ENCODE measurements at places on chromosomes 12 and 14.

GRCh38 chr12:50085615-50086072 is 502 bp downstream of the SMARCD1 start:
- no peak for DNase-seq

- DNase-seq, result no peak
These were observed 32.1 kb downstream of the DMAC2L start for GRCh38 chr14:50344116-50344775.

DNA sequence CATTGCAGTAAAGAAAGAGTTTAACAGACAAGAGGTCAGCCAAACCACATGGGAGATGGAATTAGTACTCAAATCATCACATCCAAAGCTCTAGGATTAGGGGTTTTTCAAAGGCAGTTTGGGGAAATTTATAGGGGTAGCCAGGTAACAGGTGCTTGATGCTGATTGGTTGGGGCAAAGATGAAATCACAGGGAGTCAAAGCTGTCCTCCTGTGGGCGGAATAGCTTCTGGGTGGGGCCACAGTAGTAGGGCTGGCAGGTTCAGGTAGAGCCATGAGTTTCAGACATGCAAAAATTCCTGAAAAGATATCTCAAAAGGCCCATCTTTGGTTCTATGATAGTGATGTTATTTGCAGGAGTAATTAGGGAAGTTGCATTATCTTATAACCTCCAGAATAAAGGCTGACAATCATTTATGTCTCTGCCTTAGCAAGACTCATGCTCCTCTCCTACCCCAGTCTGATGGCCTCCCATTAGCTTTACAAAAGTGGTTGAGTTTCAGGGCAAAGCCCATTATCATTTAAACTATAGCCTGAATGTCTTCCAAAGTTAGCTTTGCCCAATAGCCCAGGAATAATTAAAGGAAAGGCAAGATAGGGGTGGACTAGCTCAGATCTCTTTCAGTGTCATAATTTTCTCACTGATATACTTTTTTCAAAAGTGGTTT is 42.1 kb upstream of the CNTN1 start:
- peak; percentile 3 for DNase-seq

- no peak for DNase-seq
These were observed 81.8 kb upstream of the STAC3 start for GRCh38 chr12:57332646-57333312.

DNA sequence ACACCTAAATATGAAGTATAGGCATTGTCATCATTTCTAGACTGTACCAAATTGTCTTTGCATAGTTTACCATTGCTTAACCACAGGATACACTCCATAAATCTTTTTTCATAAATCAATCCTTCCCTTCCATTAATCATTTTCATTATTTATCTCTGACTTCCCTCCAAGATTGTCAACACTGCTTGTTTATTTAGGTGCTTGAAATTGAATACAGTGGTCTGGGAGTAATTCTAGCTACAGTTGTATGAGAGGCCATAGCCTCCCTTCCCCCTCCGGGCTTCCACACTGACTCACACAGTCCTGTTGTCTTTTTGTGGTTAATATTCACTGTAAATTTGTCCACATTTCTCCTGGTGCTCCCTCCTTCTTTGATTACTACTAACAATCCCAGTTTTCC is 114.2 kb upstream of the ARID2 start:
- no peak for DNase-seq

DNA sequence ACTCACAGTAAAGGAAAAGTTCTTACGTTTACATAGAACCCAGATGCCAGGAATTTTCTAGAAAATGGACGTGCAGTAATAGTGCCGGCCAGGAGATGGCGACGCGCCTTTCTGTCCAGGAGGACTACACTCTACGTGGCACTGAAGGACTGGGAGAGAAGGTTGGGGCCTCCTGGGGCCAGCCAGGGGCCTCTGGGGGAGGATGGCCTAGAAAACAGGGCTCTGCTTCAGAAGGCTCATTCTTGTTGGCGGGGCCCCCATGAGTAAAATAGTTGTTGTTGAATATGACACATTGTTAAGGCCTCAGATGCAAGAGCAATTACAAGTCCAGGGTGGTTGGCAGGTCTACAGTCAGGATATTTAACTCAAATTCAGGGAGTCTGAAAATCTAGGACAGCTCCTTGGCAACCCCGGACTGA is 120.1 kb upstream of the MAX start:
- DNase-seq, result peak; percentile 67

- DNase-seq, result peak; percentile 84
These were observed 206.6 kb downstream of the MON2 start for GRCh38 chr12:62673028-62673815.

GRCh38 chr12:102182635-102183034 is 15.0 kb downstream of the PMCH start:
- no peak for DNase-seq

GRCh38 chr14:39860596-39861228 is 428.5 kb upstream of the FBXO33 start:
- no peak for DNase-seq

DNA sequence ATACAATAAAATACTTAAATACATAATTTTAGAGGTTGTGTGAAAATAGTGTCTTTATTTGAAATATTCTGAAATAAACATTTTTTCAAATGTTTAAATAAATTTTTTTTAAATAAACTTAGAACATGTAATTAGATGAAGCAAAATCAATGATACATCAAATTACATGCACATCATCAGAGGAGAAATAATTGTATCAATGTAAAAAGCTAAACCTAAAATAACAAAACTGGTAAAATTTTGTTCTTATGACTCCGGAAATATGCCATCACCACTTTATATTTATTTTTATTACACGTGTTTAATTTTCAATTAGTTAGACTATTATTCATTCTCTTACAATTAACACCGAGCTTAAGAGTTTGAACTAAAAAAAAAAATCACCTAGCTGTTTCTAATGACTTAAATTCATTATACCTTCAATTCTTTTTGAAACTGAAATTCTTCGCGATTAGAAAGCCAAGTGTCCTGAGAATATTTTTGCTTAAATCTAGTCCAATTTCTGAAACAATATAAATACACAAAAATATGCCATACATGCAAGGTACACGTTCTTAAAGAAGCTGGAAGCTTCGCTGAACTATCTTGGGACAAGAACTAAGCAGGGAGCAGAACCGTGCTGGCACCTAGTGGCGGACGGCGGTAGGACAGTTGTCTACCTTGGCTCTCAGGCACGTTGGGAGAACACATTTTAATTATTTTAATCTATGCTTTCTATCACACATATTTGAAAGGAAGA is 230.5 kb downstream of the SLC25A21 start:
- peak; percentile 76 for DNase-seq

DNA sequence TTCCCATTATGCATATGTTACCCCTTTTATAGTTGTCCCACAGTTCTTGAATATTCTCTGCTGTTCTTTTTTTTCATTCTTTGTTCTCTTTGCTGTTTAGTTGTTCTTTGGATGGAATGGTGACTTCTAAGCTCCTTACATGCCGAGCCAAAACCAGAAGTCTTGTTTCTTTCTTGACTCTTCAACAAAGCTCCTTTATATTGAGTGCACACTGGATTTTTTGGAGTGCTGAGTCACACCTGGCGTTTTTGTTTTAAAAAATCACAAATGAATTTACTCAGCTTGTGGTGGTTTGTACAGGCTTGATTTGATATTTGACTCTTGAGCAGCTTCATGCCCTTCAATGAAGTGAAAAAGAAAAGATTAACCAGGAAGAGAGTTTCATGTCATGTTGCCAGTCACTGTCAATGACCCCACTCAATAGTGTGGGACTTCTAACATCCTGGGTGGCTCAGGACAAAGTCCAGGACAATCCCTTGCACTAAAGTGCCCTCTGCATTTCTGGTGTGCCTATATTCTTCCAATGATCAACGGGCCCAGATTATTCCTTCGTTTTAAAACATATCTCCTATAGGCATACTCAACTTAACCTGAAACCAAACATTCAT is 112.4 kb upstream of the SLC38A4 start:
- DNase-seq, result no peak

DNA sequence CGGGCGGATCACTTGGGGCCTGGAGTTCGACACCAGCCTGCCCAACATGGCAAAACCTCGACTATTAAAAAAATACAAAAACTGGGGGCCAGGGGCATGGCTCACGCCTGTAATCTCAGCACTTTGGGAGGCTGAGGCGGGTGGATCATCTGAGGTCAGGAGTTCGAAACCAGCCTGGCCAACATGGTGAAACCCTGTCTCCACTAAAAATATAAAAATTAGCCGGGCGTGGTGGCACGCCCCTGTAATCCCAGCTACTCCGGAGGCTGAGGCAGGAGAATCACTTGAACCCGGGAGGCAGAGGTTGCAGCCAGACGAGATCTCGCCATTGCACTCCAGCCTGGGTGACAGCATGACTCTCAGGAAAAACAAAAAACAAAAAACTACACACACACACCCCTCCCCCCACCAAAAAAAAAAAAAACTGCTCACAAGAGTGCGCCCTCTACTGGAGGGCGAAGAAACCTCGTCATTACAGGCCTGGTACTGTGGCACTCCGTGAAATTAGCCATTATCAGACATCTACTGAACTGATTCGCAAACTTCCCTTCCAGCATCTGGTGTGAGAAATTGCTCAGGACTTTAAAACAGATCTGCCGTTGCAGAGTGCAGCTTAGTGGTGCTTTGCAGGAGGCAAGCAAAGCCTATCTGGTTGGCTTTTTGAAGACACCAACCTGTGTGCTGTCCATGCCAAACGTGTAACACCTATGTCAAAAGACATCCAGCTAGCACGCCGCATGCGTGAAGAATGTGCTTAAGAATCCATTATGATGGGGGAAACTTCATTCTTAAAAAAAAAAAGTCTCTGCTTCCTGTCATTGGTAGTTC is 7.7 kb downstream of the PPP1R3E start:
- peak; percentile 85 for DNase-seq

GRCh38 chr14:72553656-72554055 is 340.2 kb downstream of the DPF3 start:
- DNase-seq, result no peak

DNA sequence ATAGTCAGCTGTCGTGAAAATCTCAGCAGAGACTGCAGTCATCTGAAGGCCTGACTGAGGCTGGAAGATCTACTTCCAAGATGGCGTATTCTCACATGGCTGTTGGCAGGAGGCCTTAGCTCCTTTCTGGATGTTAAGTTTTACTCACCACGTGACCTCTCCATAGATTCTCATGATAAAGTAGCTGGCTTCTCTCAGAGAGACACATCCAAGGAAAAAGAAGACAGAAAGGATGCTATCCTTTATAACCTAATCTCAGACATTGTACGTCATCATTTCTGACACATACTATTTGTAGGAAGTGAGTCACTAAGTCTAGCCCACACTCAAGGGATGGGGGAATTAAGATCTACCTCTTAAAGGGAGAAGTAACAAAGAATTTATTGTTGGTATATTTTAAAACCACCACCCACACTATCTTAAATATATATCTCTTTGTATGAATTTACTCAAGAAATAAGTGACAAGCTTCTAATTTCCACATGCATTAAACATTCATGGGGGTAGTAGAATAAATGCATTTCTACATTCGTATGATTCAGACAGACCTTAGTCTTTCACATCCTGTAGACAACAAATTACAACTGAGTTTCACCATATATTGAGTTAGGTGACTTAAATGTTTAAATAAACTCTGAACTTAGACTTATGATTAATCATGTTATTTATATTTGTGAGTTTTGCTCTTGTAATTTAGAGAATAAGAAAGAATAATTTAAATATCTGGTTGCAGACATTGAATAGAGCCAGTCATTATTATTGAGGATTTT is 411.0 kb downstream of the LRIG3 start:
- DNase-seq, result no peak

- peak; percentile 3 for DNase-seq
These were observed 30.7 kb downstream of the GUCY2C start for GRCh38 chr12:14665354-14666348.

DNA sequence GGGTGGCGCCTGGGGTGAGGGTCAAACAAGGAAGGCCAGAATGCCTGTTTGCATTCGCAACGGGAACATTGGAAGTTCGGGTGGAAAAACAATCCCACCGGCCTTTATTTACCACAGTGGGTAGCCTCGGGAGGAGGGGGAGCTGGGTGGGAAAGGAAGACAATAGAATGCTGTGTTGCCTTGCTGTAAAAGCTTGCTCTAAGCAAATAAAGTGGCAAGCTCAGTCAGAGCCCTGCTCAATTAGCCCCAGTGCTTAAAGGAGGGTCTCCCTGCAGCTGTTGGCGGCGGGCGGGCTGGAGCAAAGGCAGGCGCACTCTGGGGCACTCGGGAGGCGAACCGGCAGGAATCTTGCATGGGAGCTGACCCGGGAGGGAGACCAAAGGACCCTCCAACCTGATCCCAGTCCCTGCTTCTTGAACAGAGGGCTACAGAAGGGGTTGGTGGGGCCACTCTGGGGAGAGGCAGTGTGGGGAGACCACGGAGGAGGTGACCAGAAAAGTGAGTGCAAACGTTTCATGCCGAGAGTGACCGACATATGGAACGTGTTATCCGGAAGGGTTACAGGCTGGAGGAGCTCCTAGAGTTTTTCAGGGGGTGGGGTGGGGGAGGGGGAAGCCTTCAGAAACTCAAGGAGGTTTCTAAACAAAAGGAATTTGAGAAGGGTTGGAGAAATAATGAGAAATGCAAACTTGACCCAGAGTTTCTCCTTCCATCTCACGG is 48.5 kb downstream of the NTF3 start:
- DNase-seq, result peak; percentile 87

GRCh38 chr12:88519802-88520435 is 60.4 kb downstream of the KITLG start:
- DNase-seq, result no peak

GRCh38 chr12:78703820-78704525 is 160.6 kb upstream of the SYT1 start:
- no peak for DNase-seq

DNA sequence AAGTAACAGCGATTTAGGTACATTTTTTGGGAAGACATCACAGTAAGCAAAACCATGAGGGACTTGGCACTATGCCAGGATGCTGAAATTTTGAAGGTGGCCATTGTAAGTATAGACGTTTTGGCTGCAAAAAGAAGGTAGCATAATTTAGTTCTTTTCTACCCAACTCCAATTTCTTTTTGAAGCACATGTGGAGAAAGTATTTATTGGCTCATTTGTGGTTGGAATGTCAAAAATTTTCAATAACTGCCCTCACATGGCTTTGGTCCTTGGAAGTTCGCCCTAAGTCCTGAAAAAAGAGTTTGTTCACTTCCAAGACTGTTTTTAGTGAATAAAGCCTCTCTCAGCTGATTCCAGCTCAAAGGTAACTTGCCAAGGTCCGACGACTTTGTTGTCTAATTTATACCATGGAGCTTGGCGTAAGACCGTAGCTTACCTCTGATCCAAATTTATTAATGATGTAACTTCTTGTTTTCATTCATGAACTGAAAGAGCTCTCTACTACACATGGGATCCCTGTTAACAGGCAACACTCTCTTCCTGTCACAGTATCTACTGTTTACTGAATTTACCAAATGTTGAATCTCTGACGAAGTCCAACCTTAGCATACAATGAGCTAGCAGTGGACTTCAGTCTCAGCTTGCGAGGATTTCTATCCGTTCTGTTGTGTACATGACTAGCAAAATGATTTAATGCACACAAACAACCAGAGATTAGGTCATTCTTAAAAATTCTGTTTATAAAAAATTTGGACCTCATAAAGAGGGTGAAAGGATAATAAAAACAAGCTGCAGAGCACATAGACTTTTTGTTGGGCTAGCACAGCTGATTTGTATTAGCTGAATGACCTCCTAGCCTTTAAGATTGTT is 49.0 kb downstream of the MSRB3 start:
- DNase-seq, result no peak

Data from neural progenitor cell (in vitro differentiated cells).